ENCODE measurements at places on chromosomes 5 and 9.

DNA sequence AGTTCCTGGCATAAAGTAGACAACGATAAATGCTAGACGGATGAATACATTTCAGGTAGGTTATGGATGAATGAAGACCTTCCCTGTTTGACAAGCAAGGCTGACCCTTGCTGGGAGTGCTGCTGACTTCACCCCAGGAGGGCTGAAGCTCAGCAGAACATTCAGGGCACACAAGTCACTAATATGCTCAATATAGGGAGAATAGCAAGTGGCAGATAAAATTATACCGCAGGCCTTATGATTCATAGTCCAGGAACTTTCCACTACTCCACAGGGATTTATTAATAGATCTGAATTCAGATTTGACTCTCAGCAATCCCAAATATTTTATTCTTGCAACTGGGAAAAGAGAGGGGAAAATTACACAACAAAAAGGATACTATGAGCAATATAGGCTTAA, 38.2 kb upstream of the GRAMD2B start:
- H3K36me3 ChIP-seq = no peaks in the 10 kb centered on the region
- peak overlapping the region; percentile 90 for H3K27ac ChIP-seq
- H3K4me1 ChIP-seq = peaks cover 55% of the 10 kb centered on the region
- no peaks in the 10 kb centered on the region for H3K27me3 ChIP-seq
- no peak for DNase-seq

DNA sequence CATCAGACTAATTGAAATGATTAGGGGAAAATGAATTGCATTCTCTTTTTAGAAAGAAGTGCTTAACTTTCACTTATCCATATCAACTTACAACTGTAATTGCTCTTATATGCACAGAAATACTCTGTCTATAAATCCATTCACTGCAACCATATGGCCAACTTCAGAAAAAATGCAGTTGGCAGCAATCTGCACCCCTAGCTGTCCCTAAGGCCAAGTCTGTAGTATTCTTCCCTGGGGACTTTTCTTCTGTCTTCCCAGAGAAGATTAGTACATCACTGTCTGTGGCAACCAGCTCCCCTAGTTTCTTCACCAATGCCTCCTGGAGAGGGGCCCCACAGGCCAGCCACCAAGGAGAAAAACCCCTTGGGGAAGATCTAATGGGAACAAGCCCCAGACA, 45.4 kb downstream of the ABCA1 start:
- no peak overlapping the region for H3K27ac ChIP-seq
- no peak overlapping the region for H3K4me3 ChIP-seq
- peaks cover 10% of the 10 kb centered on the region for H3K4me1 ChIP-seq
- no peak for DNase-seq
- H3K36me3 ChIP-seq = peaks cover 5% of the 10 kb centered on the region
- no peaks in the 10 kb centered on the region for H3K27me3 ChIP-seq

- no peaks in the 10 kb centered on the region for H3K27me3 ChIP-seq
- no peaks in the 10 kb centered on the region for H3K36me3 ChIP-seq
- H3K4me3 ChIP-seq = no peak overlapping the region
- H3K27ac ChIP-seq = no peak overlapping the region
- DNase-seq = no peak
Measured at GRCh38 chr5:145493435-145493834, 341.7 kb downstream of the PRELID2 start.

DNA sequence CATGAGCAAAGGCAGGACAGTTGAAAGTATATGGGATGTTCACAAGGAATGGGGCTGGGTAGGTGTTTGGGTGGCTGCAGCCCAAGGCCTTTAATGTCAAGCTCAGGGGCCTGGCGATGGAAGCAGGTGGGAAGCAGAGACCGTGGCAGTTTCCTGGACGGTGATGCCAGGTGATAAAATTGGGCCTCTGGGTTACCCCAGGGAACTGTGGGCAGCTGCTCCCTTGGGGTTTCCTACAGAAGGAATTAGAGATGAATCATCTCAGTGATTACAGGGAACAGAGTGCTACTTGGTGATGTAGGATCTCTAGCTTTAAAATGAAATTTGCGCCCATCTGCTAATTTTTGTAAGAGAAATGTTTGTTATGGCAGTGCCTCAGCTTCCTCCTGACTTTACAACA, 39.2 kb downstream of the TSTD2 start:
- H3K27ac ChIP-seq = peak overlapping the region; percentile 47
- H3K27me3 ChIP-seq = no peaks in the 10 kb centered on the region
- no peak overlapping the region for H3K4me3 ChIP-seq
- no peak for DNase-seq

DNA sequence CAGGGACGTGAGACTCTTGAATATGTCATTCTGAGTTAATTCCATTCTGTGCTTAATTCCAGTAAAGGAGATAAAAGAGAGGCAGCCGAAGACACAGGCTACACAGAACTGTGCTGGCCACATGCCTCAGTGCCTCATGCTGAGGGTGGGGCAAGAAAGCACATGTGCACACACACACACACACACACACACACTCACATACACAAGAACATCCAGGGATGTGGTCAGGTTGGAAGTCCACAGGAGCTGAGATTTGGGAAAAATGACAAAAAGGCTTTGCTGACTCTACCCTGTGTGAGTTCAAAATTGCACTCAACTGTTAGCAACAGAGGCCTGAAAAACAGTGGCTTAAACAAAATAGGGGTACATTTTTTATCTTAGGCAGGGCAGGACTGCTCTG, 40.5 kb downstream of the ALG2 start:
- peaks cover 7% of the 10 kb centered on the region for H3K4me1 ChIP-seq
- no peak overlapping the region for H3K4me3 ChIP-seq
- no peaks in the 10 kb centered on the region for H3K36me3 ChIP-seq
- no peak for DNase-seq

DNA sequence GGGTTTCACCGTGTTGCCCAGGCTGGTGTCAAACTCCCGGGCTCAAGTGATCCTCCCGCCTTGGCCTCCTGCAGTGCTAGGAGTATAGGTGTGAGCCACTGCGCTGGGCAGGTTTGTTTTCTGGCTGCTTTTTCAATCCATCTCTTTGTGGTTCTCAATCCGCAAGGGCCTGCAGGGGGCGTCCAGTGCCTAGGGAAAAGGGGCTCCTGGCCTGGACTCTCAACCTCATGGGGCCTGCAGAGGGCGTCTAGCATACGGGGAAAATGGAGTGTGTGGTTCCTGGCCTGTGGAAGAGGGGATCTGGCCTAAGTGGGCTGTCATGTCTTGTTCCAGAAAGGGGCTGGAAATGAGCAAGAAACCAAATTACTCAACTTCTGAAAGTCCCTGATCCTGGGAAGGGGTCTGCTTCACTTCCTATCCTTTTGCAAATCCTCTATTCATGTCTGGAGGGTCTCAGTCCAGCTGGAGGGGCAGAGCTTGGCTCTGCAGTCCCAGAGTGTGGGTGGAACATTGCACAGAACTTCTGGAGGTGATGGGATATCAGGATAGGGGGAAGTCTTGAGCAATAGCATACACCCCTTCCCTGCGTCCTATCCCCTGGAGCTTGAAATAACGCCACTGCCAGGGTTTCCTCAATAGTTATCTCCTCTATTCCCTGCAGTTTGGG, 12.7 kb upstream of the CCL27 start:
- no peaks in the 10 kb centered on the region for H3K4me1 ChIP-seq
- no peak overlapping the region for H3K27ac ChIP-seq
- DNase-seq = no peak
- H3K27me3 ChIP-seq = no peaks in the 10 kb centered on the region

GRCh38 chr5:106312360-106312759, 1358.4 kb downstream of the EFNA5 start:
- H3K27ac ChIP-seq = no peak overlapping the region
- no peaks in the 10 kb centered on the region for H3K36me3 ChIP-seq
- DNase-seq = no peak
- H3K27me3 ChIP-seq = no peaks in the 10 kb centered on the region
- peaks cover 7% of the 10 kb centered on the region for H3K4me1 ChIP-seq
- no peak overlapping the region for H3K4me3 ChIP-seq

DNA sequence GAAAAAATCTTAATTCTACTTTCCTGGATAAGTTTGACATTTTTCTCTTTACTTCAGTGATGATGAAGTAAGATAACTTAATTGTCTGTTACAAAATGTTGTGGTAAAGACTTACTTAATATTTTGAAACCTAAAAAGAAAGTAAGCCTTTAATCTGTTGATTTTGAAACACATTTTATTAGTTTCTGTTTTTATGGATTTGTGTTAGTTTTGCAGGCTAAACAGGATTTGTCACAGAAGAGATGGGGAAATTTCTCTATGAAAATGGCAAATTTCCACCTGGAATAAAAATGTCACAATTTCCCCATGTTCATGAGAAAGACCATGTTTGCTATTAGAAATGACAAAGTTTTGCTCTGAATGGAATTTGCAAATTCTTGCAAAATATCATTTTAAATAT, 237.1 kb downstream of the RFX3 start:
- H3K27me3 ChIP-seq = no peaks in the 10 kb centered on the region
- peaks cover 9% of the 10 kb centered on the region for H3K4me1 ChIP-seq
- no peak overlapping the region for H3K27ac ChIP-seq
- no peak for DNase-seq
- H3K4me3 ChIP-seq = no peak overlapping the region

GRCh38 chr9:112620388-112620787, 97.5 kb downstream of the INIP start:
- no peak overlapping the region for H3K27ac ChIP-seq
- H3K4me1 ChIP-seq = peaks cover 5% of the 10 kb centered on the region
- DNase-seq = no peak
- no peaks in the 10 kb centered on the region for H3K36me3 ChIP-seq
- H3K4me3 ChIP-seq = no peak overlapping the region

- H3K4me1 ChIP-seq = peaks cover 19% of the 10 kb centered on the region
- no peak for DNase-seq
- H3K27me3 ChIP-seq = no peaks in the 10 kb centered on the region
- peaks cover 22% of the 10 kb centered on the region for H3K36me3 ChIP-seq
Measured at GRCh38 chr5:138922494-138922893, 47.4 kb upstream of the LRRTM2 start.

- no peak for DNase-seq
- no peaks in the 10 kb centered on the region for H3K27me3 ChIP-seq
- peaks cover 30% of the 10 kb centered on the region for H3K4me1 ChIP-seq
Measured at GRCh38 chr5:111069839-111070238, 1.7 kb upstream of the TSLP start.

GRCh38 chr9:9961487-9961886, 651.3 kb downstream of the PTPRD start:
- no peaks in the 10 kb centered on the region for H3K27me3 ChIP-seq
- no peaks in the 10 kb centered on the region for H3K4me1 ChIP-seq
- no peak for DNase-seq
- H3K36me3 ChIP-seq = no peaks in the 10 kb centered on the region
- no peak overlapping the region for H3K4me3 ChIP-seq
- no peak overlapping the region for H3K27ac ChIP-seq

GRCh38 chr5:108141676-108142075, 240.2 kb downstream of the FBXL17 start:
- DNase-seq = no peak
- H3K27ac ChIP-seq = no peak overlapping the region
- peaks cover 12% of the 10 kb centered on the region for H3K4me1 ChIP-seq
- no peaks in the 10 kb centered on the region for H3K27me3 ChIP-seq

GRCh38 chr5:126647071-126647470, 46.3 kb downstream of the PHAX start:
- H3K36me3 ChIP-seq = no peaks in the 10 kb centered on the region
- H3K4me1 ChIP-seq = no peaks in the 10 kb centered on the region
- no peak for DNase-seq
- H3K4me3 ChIP-seq = no peak overlapping the region
- H3K27ac ChIP-seq = no peak overlapping the region
- no peaks in the 10 kb centered on the region for H3K27me3 ChIP-seq

- H3K27me3 ChIP-seq = no peaks in the 10 kb centered on the region
- no peak overlapping the region for H3K27ac ChIP-seq
- no peak for DNase-seq
- no peaks in the 10 kb centered on the region for H3K36me3 ChIP-seq
- H3K4me1 ChIP-seq = no peaks in the 10 kb centered on the region
- no peak overlapping the region for H3K4me3 ChIP-seq
Measured at GRCh38 chr9:114798780-114799427, 6.9 kb downstream of the TNFSF15 start.

GRCh38 chr9:3893519-3893918, 367.7 kb upstream of the RFX3 start:
- H3K4me3 ChIP-seq = no peak overlapping the region
- no peaks in the 10 kb centered on the region for H3K36me3 ChIP-seq
- no peaks in the 10 kb centered on the region for H3K4me1 ChIP-seq
- H3K27me3 ChIP-seq = no peaks in the 10 kb centered on the region

GRCh38 chr5:111945535-111945934, 188.5 kb upstream of the NREP start:
- H3K4me3 ChIP-seq = no peak overlapping the region
- no peak overlapping the region for H3K27ac ChIP-seq
- H3K4me1 ChIP-seq = peaks cover 2% of the 10 kb centered on the region
- H3K27me3 ChIP-seq = no peaks in the 10 kb centered on the region
- no peaks in the 10 kb centered on the region for H3K36me3 ChIP-seq
- no peak for DNase-seq

- H3K36me3 ChIP-seq = no peaks in the 10 kb centered on the region
- no peak overlapping the region for H3K4me3 ChIP-seq
- DNase-seq = no peak
Measured at GRCh38 chr5:58629271-58630159, 46.6 kb downstream of the RAB3C start.

- no peak for DNase-seq
- no peak overlapping the region for H3K4me3 ChIP-seq
- H3K4me1 ChIP-seq = peaks cover 14% of the 10 kb centered on the region
- no peaks in the 10 kb centered on the region for H3K27me3 ChIP-seq
Measured at GRCh38 chr9:109908459-109909390, 128.7 kb downstream of the PALM2AKAP2 start.

DNA sequence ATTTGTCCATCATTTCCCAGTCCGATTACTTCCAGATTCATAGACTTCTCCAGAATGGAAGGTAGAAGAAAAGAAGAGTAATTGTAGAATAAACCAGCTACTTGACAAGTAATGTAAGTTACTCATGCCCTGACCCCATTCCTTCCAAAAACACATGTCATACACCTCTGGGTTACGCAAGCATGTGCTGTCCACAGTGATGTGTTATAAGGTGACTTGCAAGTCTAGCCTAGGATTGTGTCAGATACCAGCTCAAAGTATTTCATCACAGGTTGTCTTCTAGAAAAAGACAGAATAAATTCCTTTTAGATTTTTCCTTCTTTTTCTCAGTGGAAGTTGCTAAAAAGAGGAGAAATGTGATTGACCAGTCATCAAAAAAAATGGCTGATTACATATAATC, 8.0 kb upstream of the TLR4 start:
- H3K4me1 ChIP-seq = no peaks in the 10 kb centered on the region
- H3K27ac ChIP-seq = no peak overlapping the region
- no peaks in the 10 kb centered on the region for H3K27me3 ChIP-seq
- no peaks in the 10 kb centered on the region for H3K36me3 ChIP-seq
- no peak overlapping the region for H3K4me3 ChIP-seq

Measured in thoracic aorta (tissue), 2 donors.